Right cardiac atrium (tissue), 5 donors: ENCODE measurements at places on chromosomes 11 and 22. TPM values are rescaled to one million over a fixed set of nuclear protein-coding genes. Genes with fewer than 3 reads are reported as not detected.

The GALNT18 gene
- total RNA-seq, result 30.0 TPM

DNA sequence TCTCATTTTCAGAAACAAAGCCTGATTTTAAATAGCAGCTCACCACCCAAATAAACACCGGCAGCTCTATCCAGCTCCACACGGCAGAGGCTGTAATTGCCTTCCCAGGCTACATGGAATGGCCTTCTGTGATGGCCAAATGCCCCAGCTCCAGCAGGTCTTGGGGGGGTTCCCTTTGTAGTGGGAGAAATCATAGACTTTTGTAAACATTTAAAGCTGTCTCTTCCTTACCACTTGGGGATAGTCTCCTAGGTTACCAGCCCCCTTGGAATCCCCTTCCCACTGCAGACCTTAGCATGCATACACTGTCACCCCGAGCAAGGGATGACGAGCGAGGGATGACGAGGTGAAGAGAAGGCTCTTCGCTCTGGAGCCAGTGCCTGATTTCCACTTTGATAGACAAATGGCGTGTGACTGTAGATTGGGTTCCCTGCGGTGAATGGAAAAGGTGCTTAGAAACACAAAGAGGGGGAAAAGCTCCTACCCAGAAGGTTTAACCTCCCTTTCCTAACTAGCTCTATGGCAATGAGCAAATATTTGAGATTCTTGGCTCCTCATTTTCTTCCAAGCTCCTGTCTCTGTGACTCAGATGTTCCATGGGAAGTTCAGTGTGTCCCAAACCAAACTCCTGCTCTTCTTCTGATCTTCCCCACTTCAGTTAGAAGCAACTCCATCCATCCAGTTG lies 108.0 kb upstream of the CADM1 start:
- DNase-seq, result no peak

DNA sequence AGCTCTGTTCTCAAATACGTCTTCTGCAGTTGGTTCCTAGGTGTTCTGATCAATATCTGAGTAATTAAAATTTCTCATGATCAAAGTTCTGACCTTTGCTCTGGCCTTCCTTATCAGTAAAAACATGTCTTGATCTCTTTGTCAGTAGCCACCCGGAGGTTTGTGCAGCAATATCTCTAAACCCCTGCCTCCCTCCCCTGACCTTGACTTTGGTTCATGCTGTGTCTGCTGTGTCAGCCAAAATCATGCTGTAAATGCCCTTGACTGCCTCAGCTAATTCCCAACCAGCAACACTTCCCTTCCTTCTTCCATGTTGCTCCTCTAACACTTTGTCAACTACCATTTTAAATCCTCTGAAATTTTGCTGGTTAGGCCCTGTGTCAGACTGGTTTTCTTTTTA lies 424.7 kb downstream of the FAM181B start:
- no peak for DNase-seq

DNA sequence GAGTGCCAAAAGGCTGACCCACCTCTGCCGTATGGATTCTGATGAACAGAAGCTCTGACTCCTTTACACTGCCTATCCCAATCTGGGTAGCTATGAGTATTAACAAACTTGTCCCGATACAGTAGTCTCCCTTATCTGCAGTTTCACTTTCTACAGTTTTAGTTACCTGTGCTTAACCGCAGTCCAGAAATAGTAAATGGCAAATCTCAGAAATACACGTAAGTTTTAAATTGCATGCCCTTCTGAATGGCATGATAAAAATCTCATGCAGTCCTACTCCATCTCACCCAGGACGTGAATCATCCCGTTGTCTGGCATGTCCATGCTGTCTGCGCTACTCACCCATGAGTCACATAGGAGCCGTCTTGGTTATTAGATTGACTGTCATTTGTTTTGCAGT lies 68.8 kb downstream of the SNX19 start:
- DNase-seq, result no peak

GRCh38 chr22:38953577-38954413 lies 3.6 kb upstream of the APOBEC3A start:
- no peak for DNase-seq

The SYCE3 gene
- not detected for total RNA-seq

DNA sequence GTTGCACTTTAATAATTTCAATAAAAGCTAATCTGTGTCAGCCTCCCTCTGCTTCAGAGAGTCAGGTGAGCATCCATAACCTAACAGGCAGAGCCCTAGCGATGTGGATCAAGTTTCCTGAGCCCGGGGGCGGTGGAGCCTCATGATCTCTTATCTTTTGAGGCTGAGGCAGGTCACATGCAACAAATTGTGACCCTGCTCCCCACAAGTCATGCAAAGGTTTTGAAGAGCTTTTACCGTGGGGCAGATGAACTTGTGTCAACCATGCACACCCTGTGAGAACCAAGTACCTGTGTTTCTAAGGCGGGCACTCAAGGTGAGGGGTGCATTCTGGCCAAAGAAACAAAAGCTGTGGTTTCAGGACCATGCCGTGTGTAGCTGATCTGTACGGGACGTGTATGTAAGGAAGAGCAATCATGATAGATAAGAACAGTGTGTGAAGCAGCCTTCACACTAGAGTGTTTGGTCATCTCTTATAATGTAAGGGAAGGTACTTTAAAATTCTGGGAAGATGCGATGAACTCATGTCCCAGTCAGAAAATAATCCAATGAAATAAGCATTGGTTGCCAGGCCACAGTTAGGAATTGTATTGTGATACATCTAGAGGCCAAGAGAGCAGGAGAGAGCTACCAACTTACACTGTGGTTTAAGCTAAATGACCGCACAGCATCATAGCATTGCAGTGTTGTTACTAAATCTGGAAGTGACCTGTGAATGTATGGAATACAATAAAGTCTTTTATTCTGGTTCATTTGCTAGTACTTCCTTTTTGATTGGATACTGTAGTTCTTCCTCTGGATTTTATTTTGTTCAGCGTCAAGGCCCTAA lies 49.8 kb downstream of the DKK3 start:
- DNase-seq, result no peak

The BBOX1 gene
- not detected for total RNA-seq

GRCh38 chr11:124867700-124868099 lies 2.5 kb downstream of the ROBO3 start:
- peak; percentile 47 for DNase-seq

DNA sequence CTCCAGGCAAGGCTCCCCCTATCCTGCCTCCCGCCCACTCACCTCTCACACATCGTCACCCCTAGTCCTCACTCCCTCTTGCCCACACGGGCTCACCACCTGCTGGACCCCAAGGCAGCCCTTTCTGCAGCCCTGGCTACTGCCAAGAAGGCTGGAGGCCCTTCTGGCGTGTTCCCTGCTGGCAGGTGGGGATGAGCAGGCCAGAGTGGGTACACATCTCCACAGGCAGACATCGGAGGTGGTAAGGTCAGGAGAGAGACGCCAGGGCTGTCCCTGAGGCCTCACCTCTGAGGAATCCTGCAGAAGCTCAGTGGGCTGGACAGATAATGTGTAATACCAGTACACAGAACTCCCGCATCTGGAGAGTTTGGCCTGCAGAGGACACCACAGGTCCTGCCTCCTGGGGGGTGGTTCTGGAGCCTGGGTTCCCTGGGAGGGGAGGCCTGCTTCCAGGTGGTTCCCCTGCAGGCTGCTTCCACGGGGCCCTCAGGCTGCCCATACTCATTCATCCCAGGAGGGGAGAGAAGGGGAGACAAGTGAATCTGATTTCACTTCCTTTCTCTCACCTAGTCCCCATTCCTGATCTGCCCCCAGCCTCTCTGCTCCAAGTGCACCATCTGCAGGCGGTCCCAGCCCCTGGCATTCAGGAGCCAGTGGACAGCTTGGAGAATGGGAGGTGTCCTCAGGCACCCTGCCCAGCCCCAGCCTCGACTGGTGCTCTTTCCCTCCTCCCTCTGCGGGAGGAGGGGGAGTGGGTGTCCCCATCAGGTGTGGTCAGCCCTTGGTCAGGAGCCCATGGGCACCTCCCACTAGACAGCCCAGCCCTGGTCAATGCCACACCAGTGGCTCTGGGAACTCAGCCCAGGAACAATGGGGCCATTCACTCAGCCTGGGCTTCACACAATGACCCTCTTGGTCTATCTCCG lies 6.1 kb upstream of the CHST1 start:
- no peak for DNase-seq

DNA sequence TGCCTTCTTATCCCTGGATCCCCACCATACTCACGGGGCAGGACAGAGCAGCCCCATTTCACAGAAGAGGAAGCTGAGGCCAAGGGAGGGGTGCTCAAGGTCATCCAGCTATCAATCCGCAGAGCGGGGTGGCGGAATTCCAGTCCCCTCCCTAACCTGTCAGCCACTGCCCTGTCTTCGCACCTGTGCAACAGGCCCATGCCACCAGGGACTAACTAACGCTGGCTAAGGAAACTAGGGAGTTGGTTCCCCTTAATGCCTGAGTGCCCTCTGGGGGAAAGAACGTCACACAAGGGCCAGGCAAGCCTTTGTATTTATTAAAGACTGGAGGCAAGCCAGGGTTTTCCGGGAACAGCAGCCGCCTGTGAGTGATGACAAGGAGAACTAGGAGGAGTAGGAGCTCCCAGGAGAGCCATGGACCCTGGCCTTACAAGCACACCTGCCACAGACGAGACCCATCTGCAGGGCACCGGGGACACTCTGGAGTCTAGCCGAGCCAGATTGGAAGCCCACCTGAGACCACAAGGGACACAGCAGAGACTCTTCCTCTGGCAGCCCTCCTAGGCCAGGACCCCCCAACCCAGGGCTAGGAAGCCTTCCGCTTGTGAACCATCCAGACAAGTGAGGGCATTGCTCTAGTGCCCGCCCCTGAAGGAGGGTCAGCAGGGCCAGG lies 64.4 kb downstream of the MYH9 start:
- DNase-seq, result peak; percentile 83

The SLC29A2 gene
- 28.2 TPM for total RNA-seq

- DNase-seq, result no peak
Observed at GRCh38 chr11:103659743-103660142, 376.7 kb upstream of the DDI1 start.

- DNase-seq, result no peak
Observed at GRCh38 chr11:16086229-16086819, 270.0 kb downstream of the SOX6 start.

GRCh38 chr11:6529266-6529665 lies 32.2 kb downstream of the DNHD1 start:
- no peak for DNase-seq

DNA sequence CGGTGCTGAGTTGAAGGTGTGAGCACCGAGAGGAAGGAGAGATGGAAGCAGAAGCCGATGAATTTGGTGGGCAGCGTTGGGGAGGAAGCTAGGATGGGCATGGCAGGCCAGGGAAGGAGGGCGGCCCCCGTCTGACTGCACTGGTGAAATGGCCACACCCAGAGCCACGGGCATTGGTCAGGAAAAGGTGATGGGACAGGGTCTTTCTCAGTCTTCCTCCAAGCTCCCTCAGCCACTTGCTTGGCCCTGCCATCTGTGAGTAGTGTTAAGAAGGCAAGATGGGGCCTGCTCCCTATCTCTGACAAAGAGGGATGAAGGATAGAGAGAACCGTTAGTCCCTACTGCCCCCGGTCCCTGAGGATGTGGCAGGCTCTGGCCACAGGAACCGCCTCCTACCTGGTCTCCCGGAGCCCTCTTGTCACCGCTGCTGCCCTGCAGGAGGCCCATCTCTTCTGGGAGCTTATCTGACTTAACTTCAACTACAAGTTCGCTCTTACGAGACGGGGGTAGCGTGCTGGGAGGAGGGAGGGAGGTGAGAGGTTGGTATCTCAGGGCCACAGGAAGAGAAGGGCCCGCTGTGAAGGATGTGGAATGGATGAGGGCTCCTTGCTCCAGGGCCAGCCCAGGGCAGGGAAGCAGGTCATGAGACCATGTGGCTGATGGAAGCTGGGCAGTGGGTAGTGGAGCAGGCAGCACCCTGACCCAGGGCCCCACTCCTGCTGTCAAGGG lies 6.8 kb downstream of the MCAM start:
- no peak for DNase-seq

DNA sequence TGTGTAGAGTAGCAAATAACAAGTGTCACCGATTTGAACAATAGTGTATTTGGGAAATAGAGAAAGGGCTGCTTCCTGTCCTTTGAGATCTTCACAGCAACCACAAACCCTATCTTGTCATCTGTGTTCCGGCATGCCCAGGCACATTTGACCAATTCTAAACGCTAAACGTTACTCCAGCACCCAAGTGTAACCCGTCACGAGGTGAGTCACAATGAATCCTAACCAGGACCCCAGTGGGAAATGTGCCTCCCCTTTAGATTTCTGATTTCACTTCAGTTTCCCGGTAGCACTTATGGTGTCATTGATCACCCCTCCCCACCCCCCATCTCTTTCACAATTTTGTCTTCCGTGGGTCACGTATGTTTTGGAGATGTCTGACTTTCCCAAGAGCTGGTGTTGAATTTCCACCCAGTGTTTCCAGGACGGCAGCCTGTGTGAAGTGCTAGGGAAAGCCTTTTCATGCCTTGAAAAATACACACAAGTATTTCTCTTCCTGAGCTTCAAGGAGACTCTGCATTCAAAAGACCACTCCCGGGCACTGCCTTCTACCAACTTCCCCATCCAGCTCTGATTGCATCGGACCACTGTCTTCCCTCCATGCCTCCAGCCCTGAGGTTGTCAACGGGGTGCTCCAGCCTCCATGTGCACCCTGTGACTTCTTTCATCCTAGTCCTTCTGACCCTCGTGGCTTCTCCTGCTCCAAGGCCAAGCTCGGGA lies 10.5 kb upstream of the C11orf24 start:
- DNase-seq, result no peak

DNA sequence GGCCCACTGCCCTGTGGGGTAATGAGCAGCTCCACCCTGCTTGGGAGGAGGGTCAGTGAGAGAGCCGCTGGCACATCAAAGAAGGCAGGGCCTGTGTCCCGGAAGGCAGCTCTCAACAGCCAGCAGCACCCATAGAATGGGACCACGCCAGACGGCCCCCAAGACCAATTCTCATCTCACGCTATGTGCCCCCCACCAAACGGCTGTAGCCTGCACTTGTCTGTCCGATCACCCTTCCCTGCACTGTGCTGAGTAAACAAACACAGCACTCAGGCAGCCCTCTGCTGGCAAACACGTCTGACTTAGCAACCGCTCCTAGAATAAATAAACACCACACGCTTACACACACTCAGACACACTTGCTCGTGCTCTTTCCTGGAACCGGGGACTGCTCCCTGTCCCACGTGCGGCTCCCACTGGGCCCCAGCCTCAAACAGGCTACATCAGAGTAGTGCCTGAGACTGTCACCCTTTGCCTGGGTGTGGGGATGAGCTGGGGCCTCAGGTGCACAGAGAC lies 53.2 kb upstream of the CDON start:
- peak; percentile 89 for DNase-seq

GRCh38 chr11:132402071-132402684 lies 1031.8 kb downstream of the NTM start:
- peak; percentile 70 for DNase-seq

The DPP3 gene
- 16.2 TPM for total RNA-seq

GRCh38 chr11:134041791-134042696 lies 26.8 kb upstream of the JAM3 start:
- DNase-seq, result no peak
